ENCODE measurements at places on chromosomes 7 and 10.

- no peak for DNase-seq
These were observed 3.4 kb downstream of the NSUN6 start for GRCh38 chr10:18647945-18648344.

DNA sequence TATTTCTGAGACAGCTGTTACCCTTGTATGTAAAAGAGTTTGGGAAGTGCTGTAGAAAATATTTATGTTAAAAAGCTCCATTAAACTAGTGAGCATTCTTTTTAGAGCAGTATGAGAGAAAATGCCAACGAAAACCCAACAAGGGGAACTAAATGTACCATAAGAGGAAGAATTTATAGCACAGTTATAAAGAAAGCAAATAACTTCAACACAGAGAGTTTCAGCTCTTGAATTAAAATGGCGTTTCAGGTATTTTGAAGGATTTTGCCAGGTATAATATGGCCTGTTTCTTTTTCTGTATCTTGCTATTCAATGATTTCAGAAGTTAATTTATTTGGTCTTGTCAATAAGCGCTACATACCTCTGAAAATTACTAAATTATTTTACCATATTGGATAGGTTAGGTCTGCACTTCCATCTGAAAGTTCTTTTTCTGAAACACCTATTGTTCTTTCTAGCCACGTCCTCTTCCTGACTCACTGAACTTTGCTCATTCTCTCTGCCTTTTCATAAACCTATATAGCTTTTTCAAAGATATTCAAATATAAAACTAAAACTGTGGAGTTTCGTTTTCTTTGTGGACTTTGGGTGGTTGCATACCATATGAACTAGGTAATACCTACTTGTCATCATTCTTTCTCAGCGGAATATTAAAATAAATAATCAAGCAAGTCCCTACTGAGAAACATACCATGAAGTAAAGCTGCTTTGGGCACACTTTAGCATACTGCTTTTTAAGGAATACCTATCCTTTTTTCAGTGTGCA, 136.1 kb downstream of the SEMA3A start:
- DNase-seq = no peak

GRCh38 chr7:96495751-96496216, 173.9 kb upstream of the SLC25A13 start:
- no peak for DNase-seq

DNA sequence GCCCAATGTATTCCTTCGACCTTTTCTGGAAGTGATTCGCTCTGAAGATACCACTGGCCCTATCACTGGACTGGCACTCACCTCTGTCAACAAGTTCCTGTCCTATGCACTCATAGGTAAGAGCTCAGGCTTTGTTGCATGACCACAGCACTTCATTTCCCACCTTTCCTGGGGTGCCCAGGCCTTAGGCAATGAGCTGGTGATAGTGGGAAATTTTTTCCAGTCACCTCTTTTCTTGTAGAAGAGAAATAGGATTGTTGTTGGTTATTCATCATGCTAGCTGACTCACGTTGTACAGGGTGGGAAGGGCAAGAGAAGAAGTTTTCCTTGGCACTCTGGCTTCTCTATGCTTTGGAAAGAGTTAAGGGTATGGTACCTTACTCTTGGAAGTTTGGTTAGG, 51.4 kb upstream of the NFKB2 start:
- DNase-seq = no peak

DNA sequence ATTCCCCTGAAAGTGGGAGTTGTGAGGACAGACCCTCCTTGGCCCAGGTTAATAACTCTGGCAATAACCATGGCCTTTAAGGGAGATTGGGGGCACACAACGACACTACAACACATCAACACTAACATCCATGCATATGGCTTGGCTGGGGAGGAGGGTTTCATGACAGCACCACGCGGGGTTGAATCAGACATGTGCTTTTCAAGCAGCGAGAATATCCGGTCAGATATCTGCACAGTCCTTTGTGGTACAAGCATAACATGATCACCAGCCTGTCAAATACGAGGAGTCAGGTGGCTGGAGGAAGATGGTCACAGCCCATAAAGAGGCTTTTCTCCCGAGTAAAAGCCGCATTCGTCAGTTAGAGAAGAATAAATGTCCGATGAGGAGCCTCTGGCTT, 13.1 kb upstream of the KLRG2 start:
- no peak for DNase-seq

All from activated effector memory CD4-positive, alpha-beta T cell treated with anti-CD3 and anti-CD28 coated beads, Interleukin-2, amount 50 U/mL, for 16 hours (primary cell).